Stomach (tissue), 19 donors: ENCODE measurements at places on chromosomes 2 and 18. TPM values are rescaled to one million over a fixed set of nuclear protein-coding genes. Genes with fewer than 3 reads are reported as not detected.

- H3K27ac ChIP-seq: peak overlapping the region; percentile 93
- peaks cover 19% of the 10 kb centered on the region for H3K27me3 ChIP-seq
- peak overlapping the region; percentile 75 for H3K4me3 ChIP-seq
- no peaks in the 10 kb centered on the region for H3K36me3 ChIP-seq
These were observed 484 bp downstream of the APCDD1 start for GRCh38 chr18:10454681-10455557.

DNA sequence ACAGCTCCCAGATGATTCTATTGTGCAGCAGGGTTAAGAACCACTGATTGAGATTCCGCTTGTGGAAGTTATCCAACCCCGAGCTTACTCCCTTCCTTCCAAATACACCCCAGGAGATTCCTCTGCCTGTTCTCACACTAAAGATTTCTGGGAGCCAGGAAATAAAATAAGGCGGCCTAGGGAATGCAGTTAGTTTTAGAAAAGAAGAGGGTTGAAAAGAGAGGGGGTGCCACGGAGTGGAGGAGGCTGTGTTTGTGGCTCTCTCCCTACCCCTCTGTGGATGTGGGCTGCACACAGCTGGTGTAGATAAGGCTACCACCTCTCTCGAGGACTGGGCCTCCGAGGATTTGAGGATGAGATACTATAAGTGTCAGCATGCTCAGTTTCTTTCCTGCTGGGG lies 25.1 kb upstream of the SP3 start:
- peaks cover 52% of the 10 kb centered on the region for H3K4me1 ChIP-seq
- H3K27ac ChIP-seq: no peak overlapping the region
- no peak for DNase-seq
- H3K4me3 ChIP-seq: no peak overlapping the region
- H3K27me3 ChIP-seq: no peaks in the 10 kb centered on the region

DNA sequence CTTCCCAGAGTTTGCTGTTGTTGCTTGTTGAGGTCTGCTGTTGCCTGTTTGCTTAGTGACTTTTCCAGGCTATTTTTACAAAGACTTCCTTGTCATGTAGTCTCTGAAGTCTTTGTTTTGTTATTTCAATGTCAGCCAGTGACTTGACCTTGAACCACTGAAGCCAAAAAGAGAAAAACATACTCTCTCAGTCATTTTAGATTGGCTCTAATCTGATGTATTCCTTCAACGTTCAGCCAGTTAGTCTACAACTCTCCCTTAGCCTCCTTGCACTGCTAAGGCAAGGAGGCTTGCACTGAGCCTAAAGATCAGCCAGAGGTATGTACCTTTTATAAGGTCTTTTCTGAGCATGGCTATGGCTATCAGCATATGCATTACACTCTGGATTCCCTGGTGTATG lies 27.9 kb downstream of the KIAA1328 start:
- no peak overlapping the region for H3K27ac ChIP-seq
- H3K36me3 ChIP-seq: peaks cover 8% of the 10 kb centered on the region
- H3K4me3 ChIP-seq: no peak overlapping the region
- no peaks in the 10 kb centered on the region for H3K27me3 ChIP-seq
- no peaks in the 10 kb centered on the region for H3K4me1 ChIP-seq

- H3K36me3 ChIP-seq: no peaks in the 10 kb centered on the region
- H3K4me3 ChIP-seq: no peak overlapping the region
- no peaks in the 10 kb centered on the region for H3K27me3 ChIP-seq
- H3K27ac ChIP-seq: no peak overlapping the region
- no peak for DNase-seq
These were observed 13.2 kb downstream of the MEMO1 start for GRCh38 chr2:31997653-31998052.

DNA sequence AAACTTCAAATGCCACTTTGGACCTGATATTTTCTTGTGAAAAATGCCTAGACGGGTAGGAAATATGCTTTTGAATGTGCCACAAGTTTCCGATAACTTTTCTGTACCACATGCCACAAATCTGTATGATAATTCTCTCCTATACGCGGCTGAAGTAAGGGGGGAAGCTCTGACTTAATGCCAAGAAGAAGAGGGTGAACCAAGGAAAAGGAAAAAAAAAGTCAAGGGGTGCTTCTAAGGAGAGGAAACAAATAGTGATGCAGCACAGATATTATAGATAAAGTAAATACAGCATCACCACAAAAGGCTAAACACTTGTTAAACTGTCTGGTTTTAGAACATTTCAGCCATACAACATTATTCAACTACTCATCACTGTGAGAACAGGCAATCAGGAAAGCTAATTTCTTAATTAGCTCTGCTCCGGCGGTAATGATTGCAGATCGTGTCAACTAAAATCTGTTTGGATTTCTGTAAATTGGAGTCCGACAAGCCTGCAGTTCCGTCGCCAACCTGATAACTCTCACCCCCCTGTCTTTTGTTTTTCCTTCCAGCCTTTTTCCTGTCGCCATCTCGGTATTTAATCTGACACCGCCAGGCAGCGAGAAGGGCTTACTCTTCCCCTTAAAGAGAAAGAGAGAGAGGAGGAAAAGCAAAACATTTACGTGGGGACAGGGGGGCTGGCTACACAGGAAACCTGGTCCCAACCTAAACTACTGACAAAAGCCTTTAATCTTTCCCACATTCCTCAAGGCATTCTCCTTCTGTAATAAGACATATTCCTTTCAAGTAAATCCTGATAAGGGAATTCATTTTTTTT lies 67.5 kb downstream of the ZEB2 start:
- H3K27me3 ChIP-seq: no peaks in the 10 kb centered on the region
- no peaks in the 10 kb centered on the region for H3K36me3 ChIP-seq
- no peak overlapping the region for H3K4me3 ChIP-seq
- H3K27ac ChIP-seq: no peak overlapping the region

GRCh38 chr18:49018554-49019445 lies 68.0 kb upstream of the SMAD7 start:
- H3K4me1 ChIP-seq: peaks cover 6% of the 10 kb centered on the region
- DNase-seq: peak; percentile 9
- no peak overlapping the region for H3K4me3 ChIP-seq
- no peaks in the 10 kb centered on the region for H3K27me3 ChIP-seq

- H3K27me3 ChIP-seq: no peaks in the 10 kb centered on the region
- H3K4me3 ChIP-seq: no peak overlapping the region
- H3K27ac ChIP-seq: no peak overlapping the region
- no peak for DNase-seq
- H3K4me1 ChIP-seq: no peaks in the 10 kb centered on the region
These were observed 29.3 kb downstream of the MEX3C start for GRCh38 chr18:51168026-51168742.

DNA sequence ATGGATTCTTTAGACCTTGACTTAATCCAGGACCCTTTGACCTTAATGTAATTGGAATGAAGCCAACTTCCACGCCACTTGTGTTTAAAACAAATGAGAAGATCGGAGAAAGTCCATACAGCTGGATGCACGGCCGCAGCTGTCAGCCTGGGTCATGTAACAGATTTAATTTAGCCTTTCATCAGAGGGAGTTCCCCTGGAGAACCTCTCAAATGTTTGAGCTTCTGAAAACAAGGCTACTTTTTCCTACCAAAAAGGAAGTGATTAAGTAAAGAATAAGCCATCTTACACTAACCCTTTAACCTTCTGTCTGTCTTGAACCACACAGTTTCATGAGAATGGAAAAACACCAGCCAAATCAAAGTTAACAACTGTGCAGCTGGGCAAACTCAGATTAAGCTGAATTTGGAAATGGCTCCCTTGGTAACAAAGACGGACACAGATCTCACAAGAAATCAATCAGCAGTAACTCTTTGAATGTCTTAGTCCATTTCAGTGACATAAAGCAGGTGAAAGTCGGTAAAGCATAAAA lies 103.6 kb downstream of the DOCK10 start:
- H3K36me3 ChIP-seq: no peaks in the 10 kb centered on the region
- H3K4me1 ChIP-seq: no peaks in the 10 kb centered on the region
- no peak for DNase-seq
- no peaks in the 10 kb centered on the region for H3K27me3 ChIP-seq
- H3K27ac ChIP-seq: no peak overlapping the region

DNA sequence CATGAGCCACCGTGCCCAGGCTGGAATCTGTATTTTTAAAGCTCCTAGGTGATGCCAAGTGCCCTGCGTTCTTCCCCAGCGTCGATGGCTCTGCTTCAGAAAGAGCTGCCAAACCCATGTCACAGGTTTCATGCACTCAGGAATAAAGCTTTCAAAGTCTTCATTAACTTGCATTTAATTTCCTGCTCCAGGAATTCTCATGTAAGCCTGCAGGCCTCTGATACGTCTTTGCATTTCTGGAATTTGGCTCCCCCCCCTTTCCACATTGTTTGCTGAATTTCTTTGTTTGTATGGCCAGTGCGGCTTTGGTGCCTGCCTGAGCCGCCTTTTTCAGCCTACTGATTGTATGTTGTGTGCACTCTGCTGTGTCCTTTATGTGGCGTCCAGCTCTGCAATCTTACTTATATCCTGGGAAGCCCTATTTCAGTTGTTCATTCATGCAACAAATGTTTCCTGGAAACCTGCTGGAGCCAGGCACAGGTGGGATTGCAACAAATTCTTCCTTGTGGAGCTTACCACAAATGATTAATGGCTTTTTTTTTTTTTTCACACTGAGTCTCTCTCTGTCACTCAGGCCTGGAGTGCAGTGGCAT lies 17.9 kb upstream of the OTOF start:
- peaks cover 7% of the 10 kb centered on the region for H3K4me1 ChIP-seq
- no peak overlapping the region for H3K4me3 ChIP-seq
- H3K36me3 ChIP-seq: no peaks in the 10 kb centered on the region
- DNase-seq: peak; percentile 75
- H3K27ac ChIP-seq: peak overlapping the region; percentile 50
- no peaks in the 10 kb centered on the region for H3K27me3 ChIP-seq

Gene RMDN2
- 3.8 TPM for total RNA-seq
